Thoracic aorta endothelial cell (primary cell): ENCODE measurements at places on chromosomes 13 and 19. TPM values are rescaled to one million over a fixed set of nuclear protein-coding genes. Genes with fewer than 3 reads are reported as not detected.

Gene CGB3
- total RNA-seq: not detected in 2 replicates

Gene SIGLEC10
- total RNA-seq: not detected in 2 replicates

Gene PABPC3
- total RNA-seq: 0.22 and 0.27 TPM in 2 replicates

Gene PHF11
- 18.5 and 19.3 TPM in 2 replicates for total RNA-seq

Gene MAB21L1
- 0.13 TPM in 1 of 2 replicates, not detected in the other for total RNA-seq

Gene TMEM255B
- 18.4 and 29.9 TPM in 2 replicates for total RNA-seq

Gene NCCRP1
- total RNA-seq: not detected in 2 replicates

Gene CCNA1
- total RNA-seq: 34.8 and 70.5 TPM in 2 replicates

Gene KIR3DL2
- total RNA-seq: not detected in 2 replicates

Gene RAB4B
- 10.0 and 13.3 TPM in 2 replicates for total RNA-seq

Gene PSG7
- total RNA-seq: not detected in 2 replicates

Gene ZNF540
- 0.14 and 0.40 TPM in 2 replicates for total RNA-seq

Gene SLC10A2
- total RNA-seq: not detected in 2 replicates

Gene SOX1
- total RNA-seq: not detected in 2 replicates

Gene CEACAM19
- total RNA-seq: 3.2 and 3.9 TPM in 2 replicates

Gene TJP3
- total RNA-seq: not detected in 2 replicates

Gene ACER1
- total RNA-seq: not detected in 2 replicates

Gene LENG8
- total RNA-seq: 46.4 and 74.3 TPM in 2 replicates

Gene ZNF229
- 4.1 and 12.8 TPM in 2 replicates for total RNA-seq

Gene IL4I1
- total RNA-seq: 1.1 and 2.1 TPM in 2 replicates

Gene ZNF649
- 9.0 and 10.4 TPM in 2 replicates for total RNA-seq

Gene OR2Z1
- total RNA-seq: not detected in 2 replicates

Gene GJB6
- not detected in 2 replicates for total RNA-seq

Gene PRR19
- total RNA-seq: 0.50 and 0.53 TPM in 2 replicates

Gene SCGB2B2
- total RNA-seq: under 0.01 and 0.07 TPM in 2 replicates

Gene GJB2
- not detected in 2 replicates for total RNA-seq

Gene ZNF569
- 6.5 and 7.0 TPM in 2 replicates for total RNA-seq

Gene FCER2
- total RNA-seq: not detected in 2 replicates

Gene PROZ
- not detected in 2 replicates for total RNA-seq

Gene GARRE1
- 69.7 and 76.0 TPM in 2 replicates for total RNA-seq

Gene ISYNA1
- 24.1 and 24.6 TPM in 2 replicates for total RNA-seq

Gene CELF5
- total RNA-seq: 0.14 TPM in 1 of 2 replicates, not detected in the other

Gene TSKS
- not detected in 2 replicates for total RNA-seq

Gene LPAR6
- total RNA-seq: 17.9 and 18.4 TPM in 2 replicates
